ENCODE measurements at places on chromosomes 6 and 20.

DNA sequence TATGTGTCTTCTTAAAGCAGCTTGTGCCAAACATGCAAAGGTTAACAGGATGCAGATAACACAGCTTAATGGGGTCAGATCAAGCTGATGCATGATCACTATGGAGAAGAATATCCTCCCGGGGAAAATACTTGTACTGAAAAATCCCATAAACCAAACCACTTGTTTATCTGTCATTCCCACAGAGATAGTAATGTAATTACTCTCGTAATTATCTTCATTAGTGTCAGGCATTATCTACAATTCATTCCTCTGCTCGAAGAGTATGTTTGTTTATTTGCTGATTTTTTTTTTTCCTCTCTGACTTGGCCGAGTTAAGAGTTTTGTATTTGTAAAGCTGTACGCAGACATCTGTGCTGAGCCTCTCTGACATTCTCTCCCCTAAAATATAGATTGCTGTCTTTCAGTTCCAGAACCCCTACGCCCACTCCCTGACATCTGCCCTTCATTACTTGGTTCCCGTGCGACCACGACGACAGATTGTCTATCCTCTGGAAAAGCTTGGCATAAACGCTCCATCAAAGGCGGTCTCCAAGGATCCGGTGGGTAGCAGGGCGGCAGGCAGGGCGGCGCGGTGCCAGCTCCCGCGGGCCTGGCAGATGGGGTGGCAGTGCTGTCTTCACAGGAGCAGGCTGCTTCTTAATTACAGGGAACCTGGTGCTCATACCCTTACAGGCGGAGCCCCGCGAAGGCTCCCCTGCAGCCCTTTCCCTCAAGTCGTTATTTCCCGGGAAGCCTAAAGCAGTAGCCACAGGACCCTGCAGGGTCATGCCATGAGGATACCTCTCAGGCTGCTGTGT is 147.2 kb downstream of the CFAP61 start:
- no peak for DNase-seq

GRCh38 chr6:142189057-142189456 is 42.0 kb downstream of the VTA1 start:
- DNase-seq: no peak

DNA sequence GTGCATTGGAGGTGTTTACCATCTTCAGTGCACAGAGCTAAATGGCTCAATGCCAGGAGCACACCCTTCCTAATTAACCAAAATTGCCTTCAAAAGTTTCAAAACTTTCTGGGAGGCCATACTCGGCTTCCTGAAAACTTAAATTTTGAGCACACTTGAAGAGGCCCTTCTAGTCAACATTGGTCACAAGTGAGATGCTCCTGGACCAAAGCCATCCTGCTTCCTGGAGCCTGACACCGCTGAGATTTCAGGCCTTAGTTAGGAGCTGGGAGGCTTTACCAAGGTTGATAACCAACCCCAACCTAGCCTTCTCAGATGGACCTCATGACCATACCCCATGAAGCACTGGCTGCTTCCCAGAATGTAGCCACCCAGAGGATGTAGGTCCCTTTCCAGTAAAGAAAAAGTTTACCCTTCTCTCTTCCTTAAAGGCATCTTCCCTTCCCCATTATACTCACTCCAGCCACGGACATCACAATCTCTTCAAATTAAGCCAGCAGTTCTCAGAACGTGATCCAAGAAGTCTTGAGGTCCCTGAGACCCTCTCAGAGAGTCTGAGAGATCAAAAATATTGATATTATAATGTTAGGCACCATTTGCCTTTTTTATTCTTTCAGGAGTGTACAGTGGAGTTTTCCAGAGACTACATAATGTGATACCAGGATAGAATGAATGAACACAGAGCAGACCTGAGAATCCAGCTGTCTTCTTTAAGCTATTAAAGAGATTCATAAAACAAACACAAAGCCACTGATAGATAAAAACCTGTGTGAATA is 32.8 kb upstream of the SPTLC3 start:
- DNase-seq: no peak

GRCh38 chr20:52433326-52434040 is 241.9 kb upstream of the ZFP64 start:
- no peak for DNase-seq

DNA sequence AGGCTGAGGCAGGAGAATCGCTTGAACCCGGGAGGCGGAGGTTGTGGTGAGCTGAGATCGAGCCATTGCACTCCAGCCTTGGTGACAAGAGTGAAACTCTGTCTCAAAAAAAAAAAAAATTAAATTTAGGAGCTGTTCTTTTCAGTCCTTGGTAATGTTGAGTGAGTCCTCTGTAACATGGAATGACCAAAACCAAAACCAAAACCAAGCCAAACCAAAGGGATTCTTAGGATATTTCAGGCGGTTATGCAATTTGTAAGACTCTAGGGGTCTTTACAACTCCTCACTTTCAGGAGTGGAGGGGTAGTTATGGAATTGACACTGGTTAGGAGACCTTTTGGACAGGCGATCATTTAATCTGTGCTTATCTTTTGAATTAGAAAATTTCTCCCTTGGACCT is 15.8 kb downstream of the TIAM2 start:
- no peak for DNase-seq

DNA sequence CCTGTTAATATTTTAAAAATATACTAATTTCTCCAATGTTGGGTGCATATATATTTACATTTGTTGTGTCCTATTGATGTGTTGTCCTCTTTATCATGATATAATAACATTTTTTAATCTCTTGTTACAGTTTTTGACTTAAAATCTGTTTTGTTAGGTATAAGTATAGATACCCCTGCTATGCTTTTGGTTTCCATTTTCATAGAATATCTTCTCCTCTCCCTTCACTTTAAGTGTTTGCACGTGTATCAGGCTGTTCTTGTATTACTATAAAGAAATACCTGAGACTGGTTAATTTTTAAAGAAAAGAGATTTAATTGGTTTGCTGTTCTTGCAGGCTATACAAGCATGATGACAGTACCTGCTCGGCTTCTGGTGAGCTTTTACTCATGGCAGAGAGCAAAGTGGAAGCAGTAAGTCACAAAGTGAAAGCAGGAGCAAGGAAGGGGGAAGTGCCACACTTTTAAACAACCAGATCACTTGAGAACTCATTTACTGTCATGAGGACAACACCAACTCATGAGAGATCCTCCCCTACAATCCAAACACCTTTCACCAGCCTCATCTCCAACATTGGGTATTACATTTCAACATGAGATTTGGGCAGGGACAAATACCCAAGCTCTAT is 340.5 kb upstream of the SYNCRIP start:
- DNase-seq: no peak

DNA sequence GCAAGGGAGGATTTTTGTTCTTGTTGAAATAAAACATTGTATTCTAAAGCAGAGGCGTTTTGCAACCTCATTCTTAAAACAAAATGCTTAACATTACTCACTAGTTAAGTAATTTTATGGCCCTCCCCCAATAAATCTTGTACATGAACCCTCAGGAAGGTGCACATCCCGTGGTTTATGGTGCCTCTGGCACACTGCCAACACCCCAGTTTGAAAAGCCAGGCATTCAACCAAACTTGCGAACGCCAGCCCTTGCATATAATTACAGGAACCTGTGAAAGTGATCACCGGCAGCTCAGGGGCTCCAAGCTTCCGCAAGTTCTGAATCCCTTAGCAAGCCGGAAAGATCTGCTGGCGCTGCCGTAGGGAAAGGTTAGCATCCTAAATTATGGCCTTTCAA is 1109.0 kb upstream of the FLRT3 start:
- no peak for DNase-seq

DNA sequence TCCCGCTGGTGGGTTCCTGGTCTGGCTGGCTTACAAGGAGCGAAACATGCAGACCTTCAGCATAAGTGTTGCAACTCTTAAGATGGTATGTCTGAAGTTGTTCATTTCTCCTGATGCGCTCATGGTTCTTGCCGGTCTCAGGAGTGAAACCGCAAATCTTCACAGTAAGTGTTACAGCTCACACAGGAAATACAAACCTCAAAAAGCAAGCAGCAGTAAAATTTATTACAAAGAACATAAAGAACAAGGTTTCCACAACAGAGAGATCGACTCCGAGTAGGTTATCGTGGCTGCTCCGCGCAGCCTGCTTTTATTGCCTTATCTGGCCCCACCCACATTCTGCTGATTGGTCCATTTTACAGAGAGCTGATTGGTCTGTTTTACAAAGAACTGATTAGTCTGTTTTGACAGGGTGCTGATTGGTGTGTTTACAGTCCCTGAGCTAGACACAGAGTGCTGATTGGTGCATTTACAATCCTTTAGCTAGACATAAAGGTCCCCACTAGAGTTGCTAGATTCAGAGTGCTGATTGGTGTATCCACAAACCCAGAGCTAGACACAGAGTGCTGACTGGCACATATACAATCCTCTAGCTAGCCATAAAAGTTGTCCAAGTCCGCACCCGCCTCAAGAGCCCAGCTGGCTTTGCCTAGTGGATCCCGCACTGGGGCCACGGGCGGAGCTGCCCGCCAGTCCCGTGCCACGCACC is 39.2 kb downstream of the TRIM27 start:
- DNase-seq: no peak

GRCh38 chr6:12875051-12875450 is 158.5 kb downstream of the PHACTR1 start:
- no peak for DNase-seq

DNA sequence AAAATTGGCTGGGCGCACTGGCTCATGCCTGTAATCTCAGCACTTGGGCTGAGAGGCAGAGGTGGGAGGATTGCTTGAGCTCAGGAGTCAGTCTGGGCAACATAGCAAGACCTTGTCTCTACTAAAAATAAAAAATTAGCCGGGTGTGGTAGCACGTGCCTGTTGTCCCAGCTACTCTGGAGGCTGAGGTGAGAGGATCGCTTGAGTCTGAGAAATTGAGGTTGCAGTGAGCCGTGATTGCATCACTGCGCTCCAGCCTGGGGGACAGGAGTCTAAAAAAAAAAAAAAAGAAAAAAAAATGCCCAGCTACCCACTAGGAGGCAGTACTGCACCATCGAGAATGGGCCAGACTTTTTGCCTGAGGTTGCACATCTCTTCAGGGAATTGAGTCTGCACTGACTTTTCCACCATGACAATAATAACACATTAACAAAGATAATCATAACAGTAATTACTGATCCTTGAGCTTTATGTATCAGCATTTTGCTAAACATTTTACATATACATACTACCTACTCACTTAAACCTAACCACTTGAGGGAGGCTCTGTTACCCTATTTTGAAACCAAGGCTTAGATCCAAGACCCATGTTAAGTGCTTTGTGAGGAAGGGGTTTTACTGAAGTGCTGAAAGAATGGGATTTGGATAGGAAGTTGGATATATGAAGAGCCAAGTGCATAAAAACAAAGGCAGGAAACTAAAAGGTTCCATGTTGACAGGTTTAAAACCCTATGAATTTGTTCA is 21.0 kb downstream of the SRSF3 start:
- DNase-seq: peak; percentile 37

DNA sequence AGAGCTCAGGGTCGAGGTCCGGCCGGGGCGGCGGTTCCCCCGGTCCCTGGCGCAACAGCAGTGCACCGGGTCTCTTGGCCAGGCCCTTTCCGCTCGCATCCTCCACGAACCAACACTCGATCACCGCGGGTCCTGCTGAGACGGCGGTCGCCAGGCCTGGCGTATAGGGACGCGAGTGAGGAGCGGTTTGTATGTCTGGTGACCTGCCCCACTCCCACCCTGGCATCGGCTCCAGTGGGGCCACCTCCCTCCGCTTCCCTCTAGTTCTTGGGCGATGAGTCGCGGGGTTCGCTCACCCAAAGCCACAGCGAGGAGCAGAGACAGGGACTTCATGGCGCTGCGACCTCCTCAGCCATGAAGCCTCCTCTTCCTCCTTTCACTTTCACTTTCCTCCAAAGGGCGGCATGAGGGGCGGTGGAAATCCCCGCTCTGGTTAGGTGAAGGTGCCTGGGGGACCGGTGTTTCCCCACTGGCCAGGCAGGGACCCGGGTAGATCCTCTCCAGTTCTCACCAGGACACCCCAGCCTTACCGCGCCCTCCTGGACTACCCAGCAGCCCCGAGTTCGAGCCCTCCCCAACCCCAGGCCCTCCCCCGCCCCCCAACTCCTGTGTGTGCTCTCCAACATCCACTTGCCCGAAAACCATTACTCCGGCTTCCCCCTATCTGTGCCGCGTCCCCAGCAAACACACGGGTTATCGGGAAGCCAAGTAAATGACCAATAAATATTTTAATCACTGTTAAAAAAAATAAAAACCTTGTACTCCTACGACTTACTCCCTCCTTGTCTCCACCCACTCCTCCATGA is at the start of gene TAPBP:
TSS of gene TAPBP (minus strand) at position 370 of the 806 bp plus-strand sequence. CDS start at position 333, 37 bp downstream.
- peak; percentile 53 for DNase-seq

DNA sequence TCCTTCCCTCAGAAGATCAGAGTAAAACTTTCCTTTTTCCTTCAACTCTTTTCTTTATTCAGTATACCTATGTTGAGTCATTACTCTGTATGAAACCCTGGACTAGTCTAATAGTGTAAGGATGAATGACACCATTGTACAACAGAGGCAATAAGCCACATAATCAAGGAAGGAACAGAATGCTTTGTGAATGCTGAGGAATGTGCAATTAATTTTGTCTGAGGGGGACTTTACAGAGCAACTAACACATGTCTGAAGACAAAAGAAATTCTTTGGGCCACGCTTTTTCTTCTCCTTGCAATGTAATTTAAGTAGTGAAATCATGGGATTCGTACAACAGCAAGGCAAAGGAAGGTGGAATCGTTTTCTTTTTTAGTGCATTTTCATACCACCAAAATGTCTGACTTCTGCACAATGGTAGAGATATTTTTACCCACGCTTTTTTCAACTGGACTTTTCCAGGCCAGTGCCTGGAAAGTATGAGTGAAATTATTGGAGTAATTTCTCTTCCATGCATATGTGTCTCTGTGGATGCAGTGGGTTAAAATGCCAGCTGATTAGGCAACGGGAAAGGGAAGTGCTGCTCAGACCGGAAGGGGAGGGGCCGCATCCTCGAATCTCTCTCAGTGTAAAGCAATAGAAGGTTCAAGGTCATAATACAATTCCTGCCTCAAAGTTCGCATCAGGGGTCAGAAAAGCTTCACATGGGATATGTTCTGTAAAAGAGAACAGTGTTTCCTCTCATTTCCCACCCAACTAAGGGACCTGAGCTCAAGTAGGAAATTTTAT is 89.9 kb upstream of the MTHFD1L start:
- no peak for DNase-seq

DNA sequence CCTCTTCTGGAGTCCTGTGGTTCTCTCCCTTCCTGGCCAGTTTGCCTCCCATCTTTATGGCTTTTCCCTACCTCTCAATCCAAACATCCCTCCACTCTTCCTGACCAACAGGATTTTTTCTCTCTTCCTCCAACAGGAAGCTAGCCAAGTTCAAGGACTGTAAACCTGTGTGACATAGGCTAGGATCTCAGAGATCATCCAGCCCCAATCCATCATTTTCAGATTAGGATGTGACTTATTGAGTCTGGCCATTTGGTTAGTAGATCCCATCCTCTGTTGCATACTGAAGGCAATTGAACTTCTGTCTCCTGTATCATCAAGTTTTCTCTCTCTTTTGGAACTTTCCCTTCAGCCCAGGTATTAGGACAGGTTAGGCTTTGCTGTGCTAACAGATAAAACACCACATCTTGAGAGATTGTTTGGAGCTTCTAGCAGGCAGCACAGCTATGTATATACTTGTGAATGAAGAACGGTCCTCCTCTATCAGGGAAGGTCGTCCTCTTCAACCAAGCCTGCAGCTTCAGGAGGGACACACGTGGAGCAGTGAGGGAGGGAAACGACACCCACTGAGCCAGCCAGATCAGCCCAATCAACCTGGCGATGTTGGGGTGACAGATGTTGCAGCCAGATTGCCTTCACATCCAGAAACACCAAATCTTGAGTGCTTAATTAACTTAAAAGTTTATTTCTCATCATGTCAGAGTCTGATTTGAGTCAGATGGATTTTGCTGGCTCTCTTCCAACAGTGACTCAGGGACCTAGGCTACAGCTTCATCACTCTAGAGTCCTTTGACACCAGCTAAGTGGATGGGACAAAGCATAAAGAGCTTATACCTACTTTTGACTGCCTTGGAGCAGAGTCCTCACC is 106.8 kb downstream of the GJA10 start:
- DNase-seq: no peak
